Activated CD4-positive, alpha-beta memory T cell treated with anti-CD3 and anti-CD28 coated beads for 36 hours (primary cell): ENCODE measurements at places on chromosomes 3 and 15. TPM values are rescaled to one million over a fixed set of nuclear protein-coding genes. Genes with fewer than 3 reads are reported as not detected.

GRCh38 chr3:45760878-45761711 lies 35.2 kb downstream of the SLC6A20 start:
- peak; percentile 53 for DNase-seq

DNA sequence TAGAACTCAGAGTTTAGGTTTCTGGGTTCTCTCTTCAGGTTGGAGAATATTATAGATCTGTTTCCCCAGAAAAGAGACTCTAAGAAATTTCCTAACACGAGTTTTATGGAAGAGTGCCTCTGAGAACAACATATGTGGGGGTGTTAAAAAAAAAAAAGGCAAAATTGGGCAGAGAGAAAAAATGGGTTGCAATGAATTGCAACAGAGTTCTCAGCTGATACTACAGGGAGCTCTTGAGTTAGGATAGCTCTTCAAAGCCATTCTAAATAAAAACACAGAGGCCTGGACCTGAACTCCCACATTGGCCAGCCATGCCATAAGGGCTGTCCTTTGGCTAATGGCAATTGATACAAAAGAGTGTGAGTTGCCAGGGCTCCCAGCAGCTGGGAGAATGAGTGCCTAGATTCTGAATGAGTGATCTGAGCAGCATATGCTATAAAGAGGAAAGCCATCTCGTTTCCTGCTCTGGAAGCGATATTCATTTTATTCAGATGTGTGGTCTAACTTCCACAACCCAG lies 20.1 kb upstream of the UBE2E2 start:
- DNase-seq = no peak

- DNase-seq = no peak
These were observed 138.0 kb downstream of the DTWD1 start for GRCh38 chr15:49758856-49759255.

GRCh38 chr15:45521596-45522327 lies 793 bp downstream of the SLC30A4 start:
- no peak for DNase-seq

GRCh38 chr3:34683851-34684250 lies 885.4 kb downstream of the PDCD6IP start:
- DNase-seq = peak; percentile 47

GRCh38 chr15:40464595-40465185 lies 6.1 kb upstream of the CHST14 start:
- no peak for DNase-seq

DNA sequence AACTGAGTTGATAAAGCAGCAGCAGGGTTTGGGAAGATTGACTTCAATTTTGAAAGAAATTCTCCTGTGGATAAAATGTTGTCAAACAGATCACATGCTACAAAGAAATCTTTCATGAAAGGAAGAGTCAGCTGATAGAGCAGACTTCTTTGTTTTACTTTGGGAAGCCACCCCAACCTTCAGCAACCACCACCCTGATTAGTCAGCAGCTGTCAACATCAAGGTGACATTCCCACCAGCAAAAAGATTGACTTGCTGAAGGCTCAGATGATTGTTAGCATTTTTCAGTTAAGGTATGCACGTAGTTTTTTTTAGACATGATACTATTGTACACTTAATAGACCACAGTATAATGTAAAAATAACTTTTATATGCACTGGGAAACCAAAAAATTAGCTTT lies 87.6 kb upstream of the ACKR4 start:
- no peak for DNase-seq

DNA sequence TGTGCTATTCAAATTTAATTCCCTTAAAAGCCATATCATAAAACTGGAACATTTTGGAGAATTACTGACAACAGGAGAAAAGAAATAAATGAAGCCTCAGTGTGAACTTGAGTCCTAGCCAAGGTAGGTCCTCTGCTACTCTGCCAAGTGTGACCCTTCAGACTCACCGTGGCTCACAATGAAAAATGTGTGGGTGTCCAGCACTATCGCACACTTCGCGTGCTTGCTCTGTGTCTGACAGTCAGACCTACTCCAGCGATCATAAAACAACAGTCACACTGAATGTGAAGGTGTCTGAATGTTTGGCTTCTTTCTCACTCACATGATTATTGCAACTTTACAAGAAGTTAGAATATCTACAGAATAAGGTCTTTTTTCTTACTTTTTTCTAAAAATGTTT lies 65.8 kb upstream of the TRA2B start:
- peak; percentile 18 for DNase-seq

GRCh38 chr3:8825153-8825825 lies 55.9 kb upstream of the OXTR start:
- no peak for DNase-seq

DNA sequence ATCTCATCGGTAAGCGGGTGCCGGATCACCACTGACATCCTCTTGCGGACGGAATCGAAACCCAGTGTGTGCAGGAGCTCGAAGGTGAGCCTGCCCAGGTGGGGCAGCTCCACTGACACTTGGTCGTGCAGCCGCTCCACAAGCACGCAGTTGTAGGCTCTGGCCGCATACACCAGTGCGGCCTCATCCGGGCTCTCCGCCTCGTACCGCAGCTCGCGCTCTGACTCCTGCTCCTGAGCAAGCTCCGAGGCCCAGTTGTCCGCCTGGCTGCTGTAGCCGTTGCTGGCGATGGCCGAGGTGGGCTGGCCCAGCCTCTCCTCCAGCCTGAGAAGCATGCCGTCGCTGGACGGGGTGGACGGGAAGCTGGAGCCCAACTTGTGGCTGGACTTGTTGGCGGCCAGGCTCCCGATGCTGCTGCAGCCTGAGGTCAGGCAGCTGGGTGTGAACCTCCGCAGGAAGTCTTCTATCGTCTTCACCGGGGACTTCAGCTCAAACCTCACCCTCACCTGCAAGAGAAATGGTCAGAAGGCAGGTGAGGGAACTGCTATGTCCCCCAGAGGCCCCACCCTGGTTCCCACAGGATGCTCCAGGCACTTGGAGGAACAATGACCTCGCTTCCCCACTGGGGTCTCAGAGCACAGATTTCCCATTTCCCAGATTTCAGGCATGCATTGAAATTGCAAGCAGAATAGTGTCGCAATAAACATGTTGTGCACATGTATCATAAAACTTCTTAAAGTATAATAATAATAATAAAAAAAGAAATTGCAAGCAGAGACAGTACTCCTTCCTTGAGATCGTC lies 149.2 kb downstream of the ATP10A start:
- no peak for DNase-seq

DNA sequence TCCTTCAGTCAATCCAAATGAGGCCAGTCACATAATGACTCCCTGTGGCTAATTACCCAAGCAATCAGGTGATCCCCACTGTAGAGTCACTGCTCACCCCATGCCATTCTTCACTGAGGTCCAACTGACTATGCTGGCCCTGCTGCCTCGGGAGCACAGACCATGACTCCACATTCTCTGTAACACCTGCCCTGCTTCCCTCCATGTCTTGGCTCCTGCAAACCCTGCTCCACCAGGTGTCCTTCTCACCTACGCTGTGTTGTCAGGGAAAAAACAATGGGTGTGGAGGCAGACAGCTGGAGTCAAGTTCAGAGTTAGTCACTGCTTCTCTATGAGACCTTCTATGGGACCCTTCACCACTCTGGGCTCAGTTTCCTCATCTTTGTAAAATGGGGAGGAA lies 6.1 kb upstream of the SFMBT1 start:
- DNase-seq = no peak

GRCh38 chr3:15217011-15217671 lies 11.1 kb downstream of the CAPN7 start:
- DNase-seq = no peak

DNA sequence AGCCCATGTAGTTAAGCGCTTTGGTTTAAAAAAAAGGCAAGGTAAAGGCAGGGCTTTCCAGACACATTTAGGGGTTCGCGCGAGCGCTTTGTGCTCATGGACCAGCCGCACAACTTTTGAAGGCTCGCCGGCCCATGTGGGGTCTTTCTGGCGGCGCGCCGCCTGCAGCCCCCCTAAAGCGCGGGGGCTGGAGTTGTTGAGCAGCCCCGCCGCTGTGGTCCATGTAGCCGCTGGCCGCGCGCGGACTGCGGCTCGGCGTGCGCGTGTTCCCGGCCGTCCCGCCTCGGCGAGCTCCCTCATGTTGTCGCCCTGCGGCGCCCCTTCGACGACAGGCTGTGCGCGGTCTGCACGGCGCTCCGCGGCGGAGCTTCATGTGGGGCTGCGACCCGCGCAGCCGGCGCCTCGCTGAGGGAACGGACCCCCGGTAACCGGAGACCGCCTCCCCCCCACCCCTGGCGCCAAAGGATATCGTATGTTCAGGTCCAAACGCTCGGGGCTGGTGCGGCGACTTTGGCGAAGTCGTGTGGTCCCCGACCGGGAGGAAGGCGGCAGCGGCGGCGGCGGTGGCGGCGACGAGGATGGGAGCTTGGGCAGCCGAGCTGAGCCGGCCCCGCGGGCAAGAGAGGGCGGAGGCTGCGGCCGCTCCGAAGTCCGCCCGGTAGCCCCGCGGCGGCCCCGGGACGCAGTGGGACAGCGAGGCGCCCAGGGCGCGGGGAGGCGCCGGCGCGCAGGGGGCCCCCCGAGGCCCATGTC lies 927 bp downstream of the SMAD6 start:
- peak; percentile 15 for DNase-seq

DNA sequence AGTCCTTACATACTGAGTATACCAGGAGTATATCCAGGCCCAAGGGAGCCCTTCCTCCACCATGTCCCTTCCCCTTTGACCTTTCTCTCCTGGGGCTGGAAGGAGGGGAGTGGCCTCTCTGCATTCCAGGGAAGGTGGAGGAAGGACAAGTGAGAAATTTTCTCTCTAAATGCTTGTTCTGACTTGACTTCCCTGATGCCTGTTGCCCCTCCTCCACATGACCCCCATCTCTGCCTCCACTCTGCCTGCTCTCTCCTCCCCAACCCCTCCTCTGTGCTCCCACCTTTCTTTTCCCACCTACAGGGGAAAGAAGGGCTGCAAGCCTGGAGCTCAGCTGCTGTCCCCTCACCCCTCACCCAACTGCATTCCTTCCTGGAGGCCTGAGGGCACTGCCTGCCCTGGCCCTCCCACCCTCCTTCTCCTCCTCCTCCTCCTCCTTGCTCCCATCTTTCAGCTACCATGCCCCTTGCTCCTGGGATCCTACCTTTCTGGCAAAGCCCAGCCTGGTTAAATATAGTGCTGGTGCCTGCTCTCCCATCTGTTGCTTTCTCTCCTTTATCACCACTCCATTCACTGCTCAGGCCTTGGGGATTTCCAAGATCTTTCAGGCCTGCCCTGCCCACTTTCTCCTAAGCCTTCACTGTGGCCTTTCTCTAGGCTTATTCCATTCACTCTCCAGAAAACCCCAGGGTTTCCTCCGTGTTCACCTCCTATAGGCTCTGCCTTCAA lies 8.5 kb upstream of the DAG1 start:
- no peak for DNase-seq

DNA sequence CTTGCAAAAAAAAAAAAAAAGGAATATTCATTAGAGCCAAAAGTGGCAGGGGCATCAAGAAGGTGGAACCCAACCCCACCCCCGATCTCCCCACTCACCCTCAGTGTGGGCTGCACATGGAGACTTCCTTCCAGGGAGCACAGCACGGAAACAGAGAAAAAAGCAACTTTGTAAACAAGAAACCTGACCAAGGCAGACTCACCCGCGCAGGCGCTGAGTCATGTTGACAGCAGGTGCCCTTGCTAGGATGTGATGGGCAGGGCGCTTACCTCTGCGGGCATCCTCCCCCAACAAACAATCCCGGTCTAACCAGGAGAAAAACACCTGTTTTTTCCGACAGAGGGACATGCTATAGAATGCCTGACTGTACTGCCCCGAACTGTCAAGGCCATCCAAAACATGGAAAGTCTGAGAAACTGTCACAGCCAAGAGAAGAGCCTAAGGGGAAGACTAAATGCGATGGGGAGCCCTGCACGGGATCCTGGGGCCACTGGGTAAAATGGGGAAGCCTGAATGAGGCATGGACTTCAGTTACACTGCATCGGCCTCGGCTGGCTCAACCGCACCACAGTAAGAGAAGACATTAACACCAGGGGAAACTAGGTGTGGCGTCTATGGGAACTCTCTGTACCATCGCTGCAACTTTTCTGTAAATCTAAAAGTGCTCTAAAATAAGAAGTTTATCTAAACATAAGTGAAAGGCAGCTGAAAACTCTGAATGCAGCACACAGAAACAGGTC lies 66.7 kb upstream of the GATA2 start:
- DNase-seq = peak; percentile 49

- DNase-seq = no peak
These were observed 68.6 kb downstream of the FILIP1L start for GRCh38 chr3:100045696-100046095.

GRCh38 chr15:38623744-38624143 lies 59.1 kb upstream of the RASGRP1 start:
- no peak for DNase-seq

DNA sequence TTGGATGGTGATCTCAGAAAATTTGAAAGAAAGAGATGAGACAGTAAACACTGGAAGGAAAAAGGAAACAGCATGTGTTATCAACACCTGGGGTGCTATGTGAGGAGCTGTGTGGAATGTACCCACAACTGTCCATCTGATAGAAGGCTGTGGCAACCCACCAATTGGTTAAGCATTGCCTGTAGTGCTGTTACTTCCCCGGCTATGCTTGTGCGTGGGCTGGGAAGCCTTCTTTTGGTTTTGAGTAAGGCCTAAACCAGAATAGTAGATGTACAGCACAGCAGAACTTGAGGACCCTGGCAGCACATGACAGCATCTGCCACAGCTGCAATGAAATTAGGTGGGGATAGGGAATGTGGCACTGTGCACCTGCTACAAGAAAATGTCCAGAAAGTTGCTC lies 184.5 kb downstream of the FHIT start:
- DNase-seq = no peak

DNA sequence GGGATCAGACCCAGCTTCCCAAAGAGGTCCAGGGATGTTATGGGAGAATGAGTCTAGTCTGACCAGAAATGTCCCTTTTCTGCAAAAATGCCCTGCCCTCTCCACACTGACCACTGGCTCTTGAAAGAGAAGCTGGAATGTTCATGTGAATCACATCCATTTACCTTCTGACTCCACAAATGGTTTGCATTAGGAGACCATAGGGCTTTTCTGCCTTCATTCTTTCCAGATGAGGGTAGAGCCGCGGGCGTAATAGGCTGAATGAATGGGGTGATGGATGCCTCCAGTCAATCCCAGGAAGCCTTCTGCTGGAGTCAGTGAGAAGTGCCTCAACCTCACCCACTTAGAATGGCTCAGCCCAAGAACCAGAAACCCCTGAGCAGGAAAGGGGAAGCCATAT lies 47.2 kb upstream of the IREB2 start:
- DNase-seq = no peak

DNA sequence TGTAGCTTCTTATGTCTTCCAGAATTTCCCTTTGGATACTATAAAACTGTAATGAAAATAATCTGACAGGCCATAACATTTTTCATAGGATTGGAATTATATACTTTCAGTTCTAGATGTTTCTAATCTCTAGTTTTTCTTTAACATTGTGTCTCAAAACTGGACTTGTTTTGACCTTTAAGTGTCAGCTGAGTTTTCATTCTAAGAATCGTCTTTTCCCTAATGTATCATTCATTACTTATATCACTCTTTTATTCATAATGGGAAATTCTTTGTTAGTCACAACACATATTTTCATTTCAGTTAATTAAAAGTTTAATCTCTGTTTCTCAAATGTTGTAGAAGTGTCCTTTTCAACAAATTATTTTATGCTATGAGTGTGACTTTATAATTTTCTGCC lies 11.9 kb downstream of the GPR171 start:
- no peak for DNase-seq

The WDR6 gene
- 144 TPM for total RNA-seq

The SKOR1 gene
- total RNA-seq = 0.12 TPM

The GOLGA6A gene
- not detected for total RNA-seq

The BFSP2 gene
- total RNA-seq = not detected

The CPLX3 gene
- not detected for total RNA-seq

The VWA5B2 gene
- not detected for total RNA-seq

The CPNE9 gene
- total RNA-seq = not detected

The NDN gene
- total RNA-seq = 1.3 TPM

The CRYGS gene
- total RNA-seq = 2.5 TPM
